ENCODE measurements at places on chromosomes 2 and 18.

- DNase-seq, result no peak
Observed at GRCh38 chr2:50782543-50782942, 249.4 kb downstream of the NRXN1 start.

GRCh38 chr2:212733273-212733672, 194.7 kb upstream of the ERBB4 start:
- DNase-seq, result no peak

DNA sequence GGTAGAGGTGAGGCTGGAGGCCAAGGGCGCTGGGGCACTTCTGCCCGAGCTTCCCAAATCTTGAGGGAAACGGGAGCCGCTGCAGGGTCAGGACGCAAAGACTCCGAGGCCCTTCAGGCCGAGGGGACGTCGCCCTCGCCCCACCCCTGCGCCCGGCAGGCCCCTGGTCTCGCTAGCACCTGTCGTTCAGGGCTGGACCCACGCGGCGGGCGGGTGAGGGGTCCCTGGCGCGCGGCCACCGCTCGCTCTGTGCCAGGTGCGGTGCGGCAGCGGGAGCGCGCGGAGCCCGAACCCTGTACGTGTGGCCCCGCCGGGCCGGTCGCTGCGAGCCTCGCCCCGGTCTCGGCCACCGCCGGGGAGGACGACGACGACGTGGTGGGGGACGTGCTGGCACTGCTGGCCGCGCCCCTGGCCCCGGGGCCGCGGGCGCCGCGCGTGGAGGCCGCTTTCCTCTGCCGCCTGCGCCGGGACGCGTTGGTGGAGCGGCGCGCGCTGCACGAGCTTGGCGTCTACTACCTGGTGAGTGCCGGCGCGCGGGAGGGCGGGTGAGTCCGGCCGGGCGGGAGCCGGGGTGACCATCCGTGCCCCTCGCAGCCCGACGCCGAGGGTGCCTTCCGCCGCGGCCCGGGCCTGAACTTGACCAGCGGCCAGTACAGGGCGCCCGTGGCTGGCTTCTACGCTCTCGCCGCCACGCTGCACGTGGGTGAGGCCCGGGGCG, 4.9 kb downstream of the ERFE start:
- no peak for DNase-seq

GRCh38 chr2:68357605-68358337, 7.3 kb upstream of the PLEK start:
- no peak for DNase-seq

GRCh38 chr2:167785606-167786216, 461.7 kb downstream of the STK39 start:
- no peak for DNase-seq

DNA sequence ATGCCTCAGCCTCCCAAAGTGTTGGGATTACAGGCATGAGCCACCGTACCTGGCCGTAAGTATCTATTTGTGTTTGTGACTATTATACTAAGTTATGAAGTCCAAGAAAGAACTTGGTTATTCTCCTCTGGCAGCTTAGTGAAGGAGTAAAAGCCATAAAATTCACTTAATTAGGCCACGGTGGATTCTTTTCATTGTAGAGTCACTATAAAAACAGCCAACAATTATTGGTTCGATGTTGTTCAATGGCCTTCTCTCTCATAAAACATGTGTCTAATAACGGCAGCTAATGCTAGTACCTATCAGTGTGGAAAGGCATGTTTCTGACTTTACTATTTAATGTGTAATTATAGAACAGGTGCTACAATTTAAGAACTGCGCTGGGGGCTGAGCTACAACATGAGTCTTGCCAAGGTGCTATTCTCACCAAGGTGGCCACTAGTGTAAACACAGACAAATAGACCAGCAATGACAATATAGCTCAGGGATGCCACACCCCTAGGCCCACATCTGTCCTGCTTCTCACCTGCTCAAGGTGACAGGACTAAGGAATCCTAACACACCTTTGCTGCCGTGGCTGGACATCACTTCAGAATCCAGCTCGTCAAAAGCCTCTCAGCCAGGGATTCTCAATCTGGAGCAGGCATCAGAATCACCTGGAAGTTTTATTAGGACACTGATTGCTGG, 17.2 kb downstream of the ATP8B1 start:
- no peak for DNase-seq

- DNase-seq, result no peak
Observed at GRCh38 chr18:69723434-69723833, 224.2 kb downstream of the CD226 start.

DNA sequence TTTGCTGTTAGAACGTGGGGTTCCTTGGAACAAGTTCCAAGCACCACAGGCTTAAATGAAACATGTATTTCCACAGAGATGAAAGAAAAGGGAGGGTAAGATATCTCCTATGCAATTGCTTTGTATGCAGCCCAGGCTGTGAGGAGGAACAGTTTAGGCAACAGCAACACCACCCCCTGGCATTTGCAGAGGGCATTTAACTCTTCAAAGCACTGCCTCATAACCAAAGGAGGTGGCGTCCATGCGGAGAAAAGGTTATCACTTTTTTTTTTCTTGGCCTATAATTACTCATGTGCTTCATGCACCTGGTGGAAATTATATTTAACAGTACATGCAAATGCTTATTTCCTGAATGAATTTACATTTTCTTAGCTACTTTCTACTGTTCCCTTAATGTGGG, 286.0 kb downstream of the LPIN1 start:
- DNase-seq, result no peak

GRCh38 chr2:36607947-36608346, 10.0 kb upstream of the FEZ2 start:
- no peak for DNase-seq

- DNase-seq, result no peak
Observed at GRCh38 chr2:240284503-240285259, 144.2 kb upstream of the OTOS start.

DNA sequence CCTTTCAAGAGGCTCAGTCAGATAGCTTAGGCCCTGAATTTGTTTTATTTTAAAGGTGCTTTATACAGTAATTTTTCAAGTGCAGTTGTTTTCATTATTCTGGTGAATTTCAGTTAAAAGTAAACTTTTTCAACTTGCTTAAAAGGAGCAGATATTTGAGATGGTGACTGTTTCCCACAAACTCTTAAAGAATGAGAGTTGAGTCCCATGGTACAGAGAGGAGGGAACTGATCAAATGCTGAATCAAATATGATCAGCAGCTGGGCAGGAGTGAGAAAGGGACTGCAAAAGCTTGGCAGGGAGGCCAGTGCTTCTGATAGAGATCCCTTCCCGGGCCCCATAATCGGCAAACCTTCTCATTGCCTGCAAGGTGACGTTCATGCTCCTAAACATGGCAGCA, 91.2 kb downstream of the KCNS3 start:
- no peak for DNase-seq

DNA sequence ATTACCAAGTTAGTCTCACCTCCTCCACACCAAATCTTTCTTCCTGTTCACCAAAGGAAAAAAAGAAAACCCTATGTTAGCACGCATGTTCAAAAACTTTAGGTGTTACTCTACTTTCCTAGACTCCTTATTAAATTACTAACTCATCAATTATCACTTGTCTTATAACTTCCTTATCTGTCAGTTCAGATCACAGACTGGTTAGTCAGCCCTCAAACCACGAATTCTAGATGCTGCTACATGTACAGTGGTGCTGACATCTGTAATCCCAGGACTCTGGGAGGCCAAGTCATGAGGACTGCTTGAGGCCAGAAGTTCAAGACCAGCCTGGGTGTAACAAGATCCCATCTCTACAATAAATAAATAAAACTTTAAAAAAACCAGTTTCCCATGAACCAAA, 3.5 kb downstream of the YWHAQ start:
- DNase-seq, result no peak

DNA sequence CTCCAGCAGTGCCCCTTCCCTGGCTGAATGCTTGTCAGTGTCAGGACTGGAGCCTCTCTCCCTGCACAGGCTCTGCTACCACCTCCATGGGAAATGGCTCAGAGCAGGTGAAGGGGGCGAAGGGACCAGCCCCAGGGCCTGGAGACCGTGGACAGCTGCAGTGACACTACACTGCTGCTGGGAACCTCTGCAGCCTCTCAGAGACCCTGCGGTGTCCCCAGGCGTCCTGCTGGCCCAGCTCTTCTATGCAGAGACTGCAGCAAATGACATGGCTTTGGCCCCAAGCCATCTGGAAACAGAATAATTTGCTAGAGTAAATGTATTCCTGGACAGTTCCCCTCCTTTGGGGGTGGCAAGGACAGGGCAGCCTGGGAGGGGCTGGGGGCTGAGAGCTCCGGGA, 53.2 kb downstream of the CIB4 start:
- no peak for DNase-seq

GRCh38 chr18:67047334-67047733, 443.4 kb upstream of the CDH19 start:
- no peak for DNase-seq

DNA sequence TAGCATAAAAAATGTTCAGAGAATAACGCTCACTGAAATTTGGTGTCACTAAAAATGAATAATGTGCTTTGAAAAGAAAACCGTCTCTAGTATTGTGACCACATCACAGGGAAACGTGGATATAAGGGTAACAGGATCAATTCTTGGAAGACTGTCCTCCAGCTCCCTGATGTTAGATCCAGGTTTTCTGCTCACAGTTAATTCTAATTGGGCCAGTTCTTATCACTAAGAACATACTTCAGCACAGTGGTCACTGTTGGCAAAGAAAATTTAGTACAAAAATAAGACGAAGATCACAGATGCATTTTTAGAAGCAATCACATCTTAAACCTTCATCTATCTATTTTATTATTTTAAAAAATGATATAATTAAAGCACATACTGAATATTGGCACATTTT, 57.0 kb upstream of the CD226 start:
- no peak for DNase-seq

- no peak for DNase-seq
Observed at GRCh38 chr18:57533006-57533867, 53.3 kb downstream of the FECH start.

DNA sequence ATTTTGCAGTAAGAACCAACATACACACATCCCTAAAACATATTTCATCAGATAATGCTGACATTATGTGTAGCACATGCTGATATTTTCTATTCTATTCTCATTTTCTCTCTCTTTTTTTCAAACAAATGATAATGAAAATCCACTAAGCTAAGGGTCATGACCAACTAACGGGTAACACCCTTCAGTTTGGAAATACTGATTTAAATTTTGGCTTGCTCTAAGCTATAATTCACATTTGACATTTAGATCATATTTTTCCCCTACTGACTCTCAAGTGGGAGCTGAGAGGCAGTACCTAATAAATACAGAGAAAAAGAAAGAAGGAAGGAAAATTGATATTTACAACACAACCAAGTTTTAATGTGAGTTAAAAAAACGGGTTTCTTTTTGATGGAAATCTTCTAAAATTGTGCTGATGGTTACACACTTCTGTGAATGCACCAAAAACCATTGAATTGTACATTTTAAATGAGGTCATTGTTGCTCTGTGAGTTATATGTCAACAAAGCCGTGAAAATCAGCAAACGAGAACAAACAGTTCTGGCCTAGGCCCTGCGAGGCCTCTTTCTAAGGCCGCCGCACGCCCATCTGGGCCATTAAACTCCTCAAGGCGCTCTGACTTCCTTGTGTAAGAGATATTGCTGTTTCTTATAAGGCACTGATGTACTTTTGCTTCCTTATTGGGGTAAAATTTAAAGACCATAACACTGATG, 124.2 kb downstream of the GALR1 start:
- DNase-seq, result no peak

DNA sequence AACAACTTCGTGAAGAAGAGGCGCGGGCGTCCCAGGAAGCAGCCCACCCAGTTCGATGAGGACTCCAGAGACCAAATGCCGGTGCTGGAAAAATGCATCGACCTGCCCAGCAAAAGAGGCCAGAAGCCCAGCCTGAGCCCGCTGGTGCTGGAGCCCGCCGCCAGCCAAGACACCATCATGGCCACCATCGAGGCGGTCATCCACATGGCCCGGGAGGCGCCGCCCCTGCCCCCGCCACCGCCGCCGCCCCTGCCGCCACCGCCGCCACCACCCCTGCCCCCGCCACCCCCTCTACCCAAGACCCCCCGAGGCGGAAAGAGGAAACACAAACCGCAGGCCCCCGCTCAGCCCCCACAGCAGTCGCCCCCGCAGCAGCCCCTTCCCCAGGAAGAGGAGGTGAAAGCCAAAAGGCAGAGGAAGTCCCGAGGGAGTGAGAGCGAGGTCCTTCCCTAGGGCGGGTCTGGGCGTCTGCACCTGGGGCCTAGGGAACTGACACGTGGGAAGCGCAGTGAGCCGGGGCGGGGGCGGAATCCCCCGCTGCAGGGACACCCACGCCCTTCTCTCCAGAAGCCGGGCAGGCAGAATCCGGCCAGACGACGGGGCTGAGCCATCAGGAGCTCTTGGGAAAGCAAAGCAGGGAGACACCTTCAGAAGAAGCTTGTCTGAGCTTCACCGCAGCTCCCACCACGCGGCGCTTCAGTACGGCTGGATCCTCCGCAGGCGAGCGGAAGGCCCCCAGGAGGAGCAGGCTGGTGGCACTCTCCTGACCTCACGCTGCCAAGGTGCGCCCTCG, 382.8 kb downstream of the SETBP1 start:
- no peak for DNase-seq

DNA sequence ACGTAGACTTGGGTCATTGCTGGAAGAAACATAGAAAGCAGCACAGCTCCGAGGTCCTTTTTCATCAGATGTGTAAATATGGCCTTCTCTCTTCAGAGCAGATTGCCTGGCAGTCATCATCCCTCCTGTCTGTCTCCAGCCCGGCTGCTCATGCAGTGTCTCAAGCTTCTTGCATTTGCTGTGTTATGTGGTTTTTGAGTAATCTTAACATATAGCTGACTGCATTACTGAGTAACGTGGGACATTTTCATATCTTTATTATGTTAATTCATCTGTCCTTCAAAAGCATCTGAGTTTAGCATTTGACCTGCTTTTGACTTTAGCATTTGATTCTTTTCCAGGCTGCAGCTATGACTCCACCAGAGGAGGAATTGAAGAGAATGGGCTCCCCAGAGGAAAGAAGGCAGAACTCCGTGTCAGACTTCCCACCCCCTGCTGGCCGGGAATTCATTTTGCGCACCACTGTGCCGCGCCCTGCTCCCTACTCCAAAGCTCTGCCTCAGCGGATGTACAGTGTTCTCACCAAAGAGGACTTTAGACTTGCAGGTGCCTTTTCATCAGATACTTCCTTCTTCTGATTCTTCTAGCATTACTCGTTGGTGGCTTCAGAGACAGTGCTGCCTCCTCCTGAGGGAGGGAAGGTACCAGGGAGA, 116.2 kb downstream of the RAB3GAP1 start:
- no peak for DNase-seq
